ENCODE measurements at places on chromosomes 11 and 22. TPM values are rescaled to one million over a fixed set of nuclear protein-coding genes. Genes with fewer than 3 reads are reported as not detected.

CRACR2B gene
- total RNA-seq: 3.4 TPM

PIH1D2 gene
- total RNA-seq: 1.3 TPM

EEF1G gene
- 1,998 TPM for total RNA-seq

MS4A15 gene
- not detected for total RNA-seq

GLYATL1 gene
- not detected for total RNA-seq

RCE1 gene
- 47.7 TPM for total RNA-seq

MAPK12 gene
- 21.3 TPM for total RNA-seq

PRG2 gene
- not detected for total RNA-seq

KLHDC7B gene
- total RNA-seq: not detected
